Suppressor macrophage (primary cell): ENCODE measurements at places on chromosomes 11 and 22.

- no peak for DNase-seq
These were observed 48.9 kb upstream of the SHANK2 start for GRCh38 chr11:71301046-71301857.

GRCh38 chr11:75158696-75159150 is 7.8 kb downstream of the SLCO2B1 start:
- no peak for DNase-seq

- no peak for DNase-seq
These were observed at the start of gene PLEKHB1 for GRCh38 chr11:73645972-73646631. Gene PLEKHB1, plus strand, starts transcription at chr11:73646581. Its CDS starts 28 bp downstream, at chr11:73646609.

- no peak for DNase-seq
These were observed 31.2 kb downstream of the AMPD3 start for GRCh38 chr11:10486161-10486840.
